ENCODE measurements at places on chromosomes 1 and 21. TPM values are rescaled to one million over a fixed set of nuclear protein-coding genes. Genes with fewer than 3 reads are reported as not detected.

TYW3 gene
- total RNA-seq: 15.5 TPM

OLIG2 gene
- total RNA-seq: not detected

PTPN7 gene
- 1.4 TPM for total RNA-seq

KLHDC9 gene
- total RNA-seq: 9.8 TPM

RXFP4 gene
- total RNA-seq: not detected

DNA sequence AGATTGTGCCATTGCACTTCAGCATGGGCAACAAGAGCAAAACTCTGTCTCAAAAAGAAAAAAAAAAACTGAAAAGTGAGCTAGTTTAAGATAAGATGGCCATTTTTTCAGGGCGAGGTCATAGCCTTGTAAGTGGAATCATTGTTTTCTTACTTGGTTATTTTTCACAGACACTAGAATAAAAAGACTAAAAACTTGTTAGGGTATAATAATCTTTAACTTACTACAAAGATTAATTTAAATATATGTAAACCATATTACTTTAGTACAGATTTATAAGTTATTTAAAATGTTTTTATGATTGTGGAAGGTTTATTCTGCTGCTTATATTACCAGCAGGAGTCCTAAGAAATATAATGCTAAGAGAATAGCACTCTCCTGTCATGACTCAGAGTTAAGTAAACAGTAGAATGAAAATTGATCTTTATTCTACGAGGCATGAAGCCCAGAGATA lies 23.5 kb downstream of the ANGPTL1 start:
- DNase-seq: no peak
- H3K4me1 ChIP-seq: no peaks in the 10 kb centered on the region
- H3K27ac ChIP-seq: no peak overlapping the region
- H3K4me3 ChIP-seq: no peak overlapping the region
- H3K27me3 ChIP-seq: no peaks in the 10 kb centered on the region

GRCh38 chr1:64087768-64088167 lies 115.7 kb upstream of the UBE2U start:
- H3K4me1 ChIP-seq: no peaks in the 10 kb centered on the region
- H3K4me3 ChIP-seq: no peak overlapping the region
- H3K27me3 ChIP-seq: no peaks in the 10 kb centered on the region
- DNase-seq: no peak
- H3K36me3 ChIP-seq: no peaks in the 10 kb centered on the region

- no peak overlapping the region for H3K4me3 ChIP-seq
- H3K4me1 ChIP-seq: no peaks in the 10 kb centered on the region
- no peaks in the 10 kb centered on the region for H3K27me3 ChIP-seq
- H3K27ac ChIP-seq: no peak overlapping the region
- H3K36me3 ChIP-seq: peaks cover 5% of the 10 kb centered on the region
Measured at GRCh38 chr1:21860971-21861370, 48.9 kb downstream of the LDLRAD2 start.

GRCh38 chr1:171644805-171645483 lies 7.5 kb downstream of the MYOC start:
- H3K27ac ChIP-seq: peak overlapping the region; percentile 36
- H3K4me3 ChIP-seq: no peak overlapping the region
- H3K36me3 ChIP-seq: no peaks in the 10 kb centered on the region
- H3K4me1 ChIP-seq: peaks cover 3% of the 10 kb centered on the region
- peak; percentile 73 for DNase-seq
- H3K27me3 ChIP-seq: no peaks in the 10 kb centered on the region

DNA sequence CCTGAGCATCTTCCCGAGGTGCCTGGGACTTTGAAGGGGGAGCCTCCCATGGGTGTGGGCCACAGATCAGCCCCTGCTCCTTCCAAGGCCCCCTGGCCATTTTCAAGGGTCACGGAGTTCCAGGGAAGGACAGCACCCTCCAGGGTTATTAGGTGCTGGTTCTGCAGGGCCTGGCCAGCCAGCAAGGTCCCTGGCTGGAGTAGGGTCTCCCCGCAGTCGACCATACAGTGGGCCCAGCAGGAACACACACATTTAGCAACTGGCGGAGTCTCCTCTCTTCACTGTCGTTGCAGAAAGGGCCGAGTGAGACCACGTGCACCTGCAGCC lies 17.7 kb upstream of the SUMO3 start:
- no peaks in the 10 kb centered on the region for H3K4me1 ChIP-seq
- DNase-seq: peak; percentile 27
- H3K27ac ChIP-seq: no peak overlapping the region
- no peaks in the 10 kb centered on the region for H3K36me3 ChIP-seq
- H3K27me3 ChIP-seq: no peaks in the 10 kb centered on the region

GRCh38 chr1:109716570-109717090 lies 4.6 kb downstream of the GSTM5 start:
- H3K36me3 ChIP-seq: no peaks in the 10 kb centered on the region
- H3K4me3 ChIP-seq: no peak overlapping the region
- H3K4me1 ChIP-seq: no peaks in the 10 kb centered on the region
- no peak for DNase-seq

- H3K4me3 ChIP-seq: no peak overlapping the region
- no peaks in the 10 kb centered on the region for H3K4me1 ChIP-seq
- DNase-seq: no peak
Measured at GRCh38 chr1:186494832-186495271, 33.9 kb upstream of the PDC start.

DNA sequence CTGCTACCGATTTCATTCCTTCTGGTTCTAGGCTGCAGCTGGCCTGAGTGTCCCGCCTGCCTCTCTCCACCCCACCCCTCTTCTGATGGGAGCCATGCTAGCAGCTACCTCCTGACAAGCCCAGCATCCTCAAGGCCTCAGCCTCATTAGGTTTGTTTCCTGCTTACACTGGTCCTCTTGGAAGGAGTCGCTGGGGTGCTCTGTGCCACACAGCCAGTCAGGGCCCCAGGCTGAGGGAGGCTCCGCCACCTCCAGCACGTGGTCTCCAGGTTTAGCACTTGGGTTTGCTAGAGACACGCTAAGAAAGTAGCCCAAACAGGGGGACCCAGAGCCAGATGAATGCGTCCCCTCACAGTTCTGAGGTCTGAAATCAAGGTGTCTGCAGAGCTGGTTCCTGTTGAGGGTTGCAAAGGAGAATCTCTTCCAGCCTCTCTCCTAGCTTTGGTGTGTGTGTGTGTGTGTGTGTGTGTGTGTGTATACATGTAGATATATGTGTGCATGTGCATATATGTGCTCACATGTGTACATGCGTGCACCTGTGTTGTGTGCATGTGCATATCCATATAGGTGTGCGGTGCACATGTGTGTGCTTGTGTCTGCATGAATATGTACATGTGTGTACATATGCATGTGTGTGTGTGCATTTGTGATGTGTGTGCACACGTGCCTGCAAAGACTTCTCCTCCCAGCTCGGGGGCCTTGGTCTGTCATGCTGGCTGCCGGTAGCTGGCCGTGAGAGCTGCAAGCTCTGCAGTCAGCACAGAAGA lies 301.1 kb upstream of the AJAP1 start:
- no peak overlapping the region for H3K4me3 ChIP-seq
- no peaks in the 10 kb centered on the region for H3K27me3 ChIP-seq
- H3K4me1 ChIP-seq: no peaks in the 10 kb centered on the region
- H3K36me3 ChIP-seq: no peaks in the 10 kb centered on the region

DNA sequence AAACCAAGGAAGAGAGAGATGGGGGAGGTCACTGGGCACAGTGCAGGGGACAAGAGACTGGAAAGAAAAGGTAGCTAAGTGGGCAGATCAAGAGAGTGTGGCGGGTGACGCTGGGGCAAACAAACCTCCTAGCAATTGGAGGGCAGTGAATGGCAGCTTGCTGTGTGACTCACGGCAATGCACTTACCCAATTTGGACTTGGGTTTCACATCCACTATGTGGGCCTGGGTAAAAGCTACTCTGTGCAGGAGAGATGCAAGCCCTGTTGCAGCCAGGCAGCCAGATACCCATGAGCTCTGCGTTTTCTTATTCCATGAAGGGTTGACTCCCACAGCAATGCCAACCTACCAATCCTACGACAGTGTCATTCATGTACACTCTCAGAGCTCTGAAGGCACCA lies 9.5 kb downstream of the PLXNA2 start:
- no peaks in the 10 kb centered on the region for H3K36me3 ChIP-seq
- no peaks in the 10 kb centered on the region for H3K27me3 ChIP-seq
- no peak for DNase-seq
- no peak overlapping the region for H3K4me3 ChIP-seq
- H3K27ac ChIP-seq: no peak overlapping the region

DNA sequence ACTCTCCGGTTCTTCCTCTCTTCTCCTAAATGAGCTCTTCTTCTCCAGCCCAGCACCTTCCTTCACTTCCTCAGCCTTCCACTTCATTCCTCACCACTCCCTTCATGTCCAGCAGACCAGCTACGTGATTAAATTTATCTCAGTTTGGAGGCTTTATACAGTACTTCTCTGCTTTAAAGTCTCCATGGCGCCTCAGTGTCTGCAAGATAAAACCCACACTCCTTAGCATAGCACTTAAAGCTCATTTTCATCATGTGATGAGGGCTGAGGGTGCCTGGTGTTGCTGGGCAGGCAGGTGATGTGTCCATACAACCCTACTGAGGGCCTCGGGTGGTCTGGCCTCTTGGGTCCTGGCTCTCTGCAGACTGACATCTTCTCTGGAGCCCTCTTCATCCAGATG lies 7.7 kb downstream of the SLC5A9 start:
- no peak overlapping the region for H3K27ac ChIP-seq
- no peaks in the 10 kb centered on the region for H3K36me3 ChIP-seq
- DNase-seq: no peak

- H3K27me3 ChIP-seq: no peaks in the 10 kb centered on the region
- no peak overlapping the region for H3K27ac ChIP-seq
- H3K4me3 ChIP-seq: no peak overlapping the region
- no peaks in the 10 kb centered on the region for H3K36me3 ChIP-seq
- no peaks in the 10 kb centered on the region for H3K4me1 ChIP-seq
Measured at GRCh38 chr1:58722967-58723366, 23.1 kb upstream of the MYSM1 start.

- DNase-seq: no peak
- no peak overlapping the region for H3K4me3 ChIP-seq
- H3K36me3 ChIP-seq: no peaks in the 10 kb centered on the region
- no peaks in the 10 kb centered on the region for H3K4me1 ChIP-seq
- no peak overlapping the region for H3K27ac ChIP-seq
- H3K27me3 ChIP-seq: no peaks in the 10 kb centered on the region
Measured at GRCh38 chr1:209628618-209629299, 23.5 kb downstream of the LAMB3 start.

- H3K27me3 ChIP-seq: no peaks in the 10 kb centered on the region
- H3K4me1 ChIP-seq: no peaks in the 10 kb centered on the region
- DNase-seq: no peak
- no peak overlapping the region for H3K4me3 ChIP-seq
Measured at GRCh38 chr1:223403184-223403815, 10.1 kb downstream of the CCDC185 start.

DNA sequence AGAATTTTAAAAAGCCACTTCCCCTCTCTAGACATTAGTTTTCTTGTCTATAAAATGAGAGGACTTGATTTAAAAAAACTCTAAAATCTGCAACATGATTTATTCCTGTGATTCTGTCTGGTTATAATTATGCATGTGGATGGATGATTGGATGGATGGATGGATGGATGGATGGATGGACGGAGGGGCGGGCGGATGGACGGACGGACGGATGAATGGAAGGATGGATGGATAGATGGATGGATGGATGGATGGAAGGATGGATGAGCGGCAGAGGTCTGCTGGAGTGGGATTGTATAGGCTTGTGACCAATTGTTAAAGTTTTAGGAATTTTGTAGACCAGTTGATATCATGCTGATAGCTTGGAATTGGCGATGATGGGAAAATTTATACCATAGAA lies 135.2 kb upstream of the TIAM1 start:
- no peak for DNase-seq
- H3K27ac ChIP-seq: no peak overlapping the region
- H3K4me1 ChIP-seq: no peaks in the 10 kb centered on the region
- H3K36me3 ChIP-seq: no peaks in the 10 kb centered on the region

DNA sequence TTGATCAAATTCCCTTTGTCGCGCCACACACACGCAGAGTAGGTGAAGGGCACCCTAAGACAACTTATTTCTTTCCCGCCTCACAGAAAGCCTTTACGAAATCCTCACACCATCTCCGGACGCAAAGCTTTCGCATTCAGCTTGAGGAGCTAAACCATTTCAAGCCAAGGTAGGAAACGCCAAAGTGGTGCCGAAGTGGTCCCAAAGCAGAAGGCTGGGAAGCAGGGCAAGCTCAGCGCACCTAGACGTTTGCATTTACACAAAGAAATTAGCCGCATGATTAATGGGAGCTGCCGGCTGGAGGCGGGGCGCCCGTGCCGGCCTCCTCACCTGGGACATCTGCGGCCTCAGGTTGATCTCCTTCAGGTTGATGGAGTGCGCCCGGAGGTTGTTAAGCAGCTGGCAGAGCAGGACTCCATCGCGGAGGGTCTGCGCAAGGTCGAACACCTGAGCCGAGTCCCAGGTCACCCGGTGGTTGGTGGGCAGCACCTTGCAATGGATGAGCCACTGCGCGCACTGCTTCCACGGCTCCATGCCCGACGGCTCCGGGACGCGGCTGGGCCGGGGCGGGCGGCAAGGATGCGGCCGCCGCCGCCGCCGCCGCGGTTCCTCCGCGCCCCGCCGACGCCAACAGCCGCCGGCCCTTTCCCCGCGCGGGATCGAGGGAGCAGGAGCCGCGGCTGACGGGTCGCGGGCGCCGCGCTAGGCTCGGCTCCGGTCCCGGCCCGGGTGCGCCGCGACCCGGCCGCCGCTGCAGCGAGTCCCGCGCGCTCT lies 457 bp downstream of the VAV3 start:
- peak overlapping the region; percentile 70 for H3K4me3 ChIP-seq
- H3K4me1 ChIP-seq: peaks cover 4% of the 10 kb centered on the region
- H3K27me3 ChIP-seq: no peaks in the 10 kb centered on the region

DNA sequence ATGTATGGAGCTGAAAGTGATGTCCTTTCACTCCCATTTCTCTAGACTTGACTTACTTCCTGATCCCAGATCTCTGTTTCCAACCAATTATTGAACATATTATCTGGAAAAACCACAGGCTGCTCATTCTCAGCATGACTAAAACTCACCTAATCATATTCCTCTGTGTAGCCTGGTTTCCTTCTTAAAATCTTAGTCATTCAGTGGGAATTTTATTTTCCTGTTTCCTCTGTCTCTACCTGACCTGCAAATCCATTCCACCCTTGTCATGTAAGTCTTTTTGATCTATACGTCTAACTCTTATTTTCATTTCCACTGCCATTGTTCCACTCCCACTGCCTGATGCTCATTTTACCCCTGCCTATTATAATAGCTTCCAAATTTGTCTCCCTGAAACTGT lies 67.9 kb upstream of the APOBEC4 start:
- no peaks in the 10 kb centered on the region for H3K4me1 ChIP-seq
- DNase-seq: no peak
- no peaks in the 10 kb centered on the region for H3K36me3 ChIP-seq
- H3K4me3 ChIP-seq: no peak overlapping the region
- H3K27me3 ChIP-seq: no peaks in the 10 kb centered on the region

GRCh38 chr1:202259705-202260104 lies 66.1 kb downstream of the LGR6 start:
- no peaks in the 10 kb centered on the region for H3K4me1 ChIP-seq
- H3K4me3 ChIP-seq: no peak overlapping the region
- no peak overlapping the region for H3K27ac ChIP-seq
- no peaks in the 10 kb centered on the region for H3K36me3 ChIP-seq
- no peak for DNase-seq
- no peaks in the 10 kb centered on the region for H3K27me3 ChIP-seq

GRCh38 chr1:177448036-177448615 lies 277.4 kb downstream of the BRINP2 start:
- H3K27ac ChIP-seq: peak overlapping the region; percentile 52
- H3K4me3 ChIP-seq: no peak overlapping the region
- H3K27me3 ChIP-seq: no peaks in the 10 kb centered on the region
- DNase-seq: no peak

- H3K4me1 ChIP-seq: peaks cover 4% of the 10 kb centered on the region
- peak overlapping the region; percentile 74 for H3K27ac ChIP-seq
Measured at GRCh38 chr1:233328142-233328921, 808 bp downstream of the MAP3K21 start.
